ENCODE measurements at places on chromosomes 16 and 17.

GRCh38 chr17:67004181-67004580 lies 39.7 kb downstream of the CACNG4 start:
- no peak for DNase-seq

DNA sequence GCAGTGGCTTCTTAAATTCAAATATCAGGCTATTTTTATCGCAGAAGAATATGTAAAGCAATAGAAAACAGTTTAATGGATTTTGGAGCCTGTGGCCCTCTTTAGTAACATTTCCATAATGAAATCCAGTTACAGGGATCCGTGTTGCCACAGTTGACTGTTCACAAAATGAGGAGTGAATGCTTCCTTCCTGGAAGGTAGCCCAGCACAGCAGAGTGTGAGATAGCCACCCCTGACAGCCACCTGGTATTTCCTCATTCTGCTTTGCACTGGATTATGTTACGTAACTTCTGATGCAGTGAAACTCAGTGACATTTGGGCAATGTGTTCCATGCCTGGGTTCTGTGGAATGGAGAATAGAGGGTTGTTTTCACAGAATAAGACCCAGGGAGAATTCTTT lies 517.2 kb downstream of the RBFOX1 start:
- no peak for DNase-seq

GRCh38 chr16:87000001-87000400 lies 317.2 kb downstream of the C16orf95 start:
- DNase-seq = no peak

DNA sequence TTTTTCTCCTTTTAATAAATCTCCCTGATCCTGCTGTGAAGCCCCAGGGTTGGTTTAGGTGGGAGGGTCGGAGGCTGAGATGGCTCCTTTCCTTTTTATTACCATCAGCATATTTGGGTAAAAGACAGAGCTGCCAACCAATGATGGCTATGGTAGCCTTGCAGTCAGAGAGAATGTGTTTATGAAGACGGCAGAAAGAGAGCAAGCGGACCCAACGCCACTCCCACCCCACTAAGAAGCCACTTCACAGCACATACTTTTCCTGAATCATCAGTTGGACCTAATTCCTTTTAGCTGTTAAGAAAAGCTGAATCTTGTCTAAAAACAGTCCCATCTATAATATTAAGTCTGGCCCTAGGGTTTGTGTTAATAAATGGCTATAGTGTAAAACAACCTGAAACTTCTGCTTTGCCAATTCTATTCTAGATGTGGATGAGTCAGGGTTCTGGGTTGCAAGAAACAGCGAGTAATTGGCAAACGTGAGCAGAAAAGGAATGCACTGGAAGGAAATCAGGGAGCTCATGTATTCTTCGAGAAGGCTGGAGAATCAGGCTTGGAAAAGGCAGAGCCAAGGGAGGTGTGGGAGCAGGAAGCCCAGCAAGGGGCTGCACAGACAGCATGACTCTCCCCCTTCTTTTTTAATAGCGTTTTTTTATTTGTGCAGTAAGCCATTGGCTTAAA lies 34.0 kb upstream of the PRKCA start:
- no peak for DNase-seq

- no peak for DNase-seq
These were observed 639.8 kb upstream of the RBFOX1 start for GRCh38 chr16:6692874-6693273.

GRCh38 chr16:20624882-20625807 lies 49.0 kb upstream of the ACSM2B start:
- DNase-seq = no peak

DNA sequence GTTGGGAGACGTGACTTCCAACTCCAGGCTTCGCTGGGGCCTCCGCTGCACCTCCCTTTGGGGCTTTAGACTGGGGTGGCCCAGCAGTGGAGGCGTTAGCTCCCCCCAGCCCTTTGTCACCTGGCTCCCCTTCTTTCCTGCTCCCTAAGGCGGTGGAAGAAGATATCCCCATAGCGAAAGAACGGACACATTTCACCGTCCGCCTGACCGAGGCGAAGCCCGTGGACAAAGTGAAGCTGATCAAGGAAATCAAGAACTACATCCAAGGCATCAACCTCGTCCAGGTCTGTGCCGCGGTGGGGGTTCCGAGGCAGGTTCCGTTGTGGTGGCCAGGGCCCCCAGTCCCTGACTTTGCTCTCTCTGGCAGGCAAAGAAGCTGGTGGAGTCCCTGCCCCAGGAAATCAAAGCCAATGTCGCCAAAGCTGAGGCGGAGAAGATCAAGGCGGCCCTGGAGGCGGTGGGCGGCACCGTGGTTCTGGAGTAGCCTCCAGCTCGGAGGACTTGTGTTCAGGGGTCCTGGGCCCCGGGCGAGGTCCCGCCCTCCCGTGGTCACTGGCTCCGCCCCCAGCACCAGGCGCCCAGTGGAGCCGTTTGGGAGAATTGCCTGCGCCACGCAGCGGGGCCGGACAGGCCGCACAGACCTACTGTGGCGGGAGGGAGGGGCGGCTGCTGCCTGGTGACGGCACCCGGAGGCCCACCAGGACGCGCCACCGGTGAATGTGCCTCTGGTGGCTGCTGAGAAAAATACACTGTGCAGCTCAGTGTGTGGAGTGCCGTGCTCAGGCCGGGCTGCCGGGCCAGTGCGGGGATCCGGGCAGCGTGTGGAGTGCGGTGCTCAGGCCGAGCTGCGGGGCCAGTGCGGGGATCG lies 3.8 kb downstream of the MRPL12 start:
- DNase-seq = no peak

DNA sequence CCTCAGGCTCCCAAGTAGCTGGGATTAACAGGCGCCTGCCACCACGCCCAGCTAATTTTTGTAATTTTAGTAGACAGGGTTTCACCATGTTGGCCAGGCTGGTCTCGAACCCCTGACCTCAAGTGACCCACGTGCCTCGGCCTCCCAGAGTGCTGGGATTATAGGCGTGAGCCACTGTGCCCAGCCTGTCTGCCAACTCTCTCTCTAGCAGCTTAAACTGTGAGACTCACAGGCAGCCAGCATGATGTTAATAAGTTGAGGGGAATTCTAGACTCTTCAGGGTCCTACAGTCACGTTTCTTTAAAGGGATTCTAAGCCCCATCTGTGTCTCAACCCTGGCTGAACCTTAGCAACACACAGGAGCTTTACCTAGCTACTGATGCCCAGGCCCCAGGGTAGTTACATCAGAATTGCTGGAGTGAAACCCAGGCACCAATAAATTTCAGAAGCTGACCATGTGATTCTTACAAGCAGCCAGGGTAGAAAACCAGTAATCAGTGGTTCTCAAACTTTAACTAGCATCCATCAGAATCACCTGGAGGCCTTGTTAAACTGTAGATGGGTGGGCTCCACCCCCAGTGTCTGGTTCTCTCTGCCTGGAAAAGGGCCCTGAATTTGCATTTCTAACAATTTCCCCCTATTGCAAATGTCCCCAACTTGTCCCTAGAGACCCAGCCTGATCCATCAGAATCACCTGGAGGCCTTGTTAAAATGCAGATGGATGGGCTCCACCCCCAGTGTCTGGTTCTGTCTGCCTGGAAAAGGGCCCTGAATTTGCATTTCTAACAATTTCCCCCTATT lies 30.7 kb downstream of the GPRC5B start:
- no peak for DNase-seq

DNA sequence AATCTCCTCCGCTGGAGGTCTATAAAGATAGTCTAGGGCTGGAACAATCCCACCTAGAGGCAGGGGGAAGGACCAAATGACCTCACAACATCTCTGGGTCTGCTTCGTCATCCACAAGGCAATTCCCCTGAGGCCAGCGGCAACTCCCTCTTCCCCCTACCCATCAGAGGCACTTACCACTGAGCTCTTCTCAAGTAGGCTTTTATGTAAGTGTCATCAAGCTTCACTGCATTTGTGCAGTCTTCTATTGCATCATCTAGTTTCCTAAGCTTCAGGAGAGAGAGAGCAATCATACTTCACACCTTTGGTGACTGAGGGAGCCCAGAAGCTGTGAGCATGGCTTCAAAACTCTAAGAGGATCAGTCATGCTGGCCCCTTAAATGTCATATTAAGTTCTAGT lies 21.0 kb downstream of the CNP start:
- DNase-seq = no peak

- no peak for DNase-seq
These were observed 12.2 kb downstream of the MED13 start for GRCh38 chr17:62052765-62053338.

- DNase-seq = no peak
These were observed 226.9 kb downstream of the C16orf78 start for GRCh38 chr16:49600536-49600935.

GRCh38 chr16:11316331-11317015 lies 28.8 kb upstream of the RMI2 start:
- DNase-seq = no peak

DNA sequence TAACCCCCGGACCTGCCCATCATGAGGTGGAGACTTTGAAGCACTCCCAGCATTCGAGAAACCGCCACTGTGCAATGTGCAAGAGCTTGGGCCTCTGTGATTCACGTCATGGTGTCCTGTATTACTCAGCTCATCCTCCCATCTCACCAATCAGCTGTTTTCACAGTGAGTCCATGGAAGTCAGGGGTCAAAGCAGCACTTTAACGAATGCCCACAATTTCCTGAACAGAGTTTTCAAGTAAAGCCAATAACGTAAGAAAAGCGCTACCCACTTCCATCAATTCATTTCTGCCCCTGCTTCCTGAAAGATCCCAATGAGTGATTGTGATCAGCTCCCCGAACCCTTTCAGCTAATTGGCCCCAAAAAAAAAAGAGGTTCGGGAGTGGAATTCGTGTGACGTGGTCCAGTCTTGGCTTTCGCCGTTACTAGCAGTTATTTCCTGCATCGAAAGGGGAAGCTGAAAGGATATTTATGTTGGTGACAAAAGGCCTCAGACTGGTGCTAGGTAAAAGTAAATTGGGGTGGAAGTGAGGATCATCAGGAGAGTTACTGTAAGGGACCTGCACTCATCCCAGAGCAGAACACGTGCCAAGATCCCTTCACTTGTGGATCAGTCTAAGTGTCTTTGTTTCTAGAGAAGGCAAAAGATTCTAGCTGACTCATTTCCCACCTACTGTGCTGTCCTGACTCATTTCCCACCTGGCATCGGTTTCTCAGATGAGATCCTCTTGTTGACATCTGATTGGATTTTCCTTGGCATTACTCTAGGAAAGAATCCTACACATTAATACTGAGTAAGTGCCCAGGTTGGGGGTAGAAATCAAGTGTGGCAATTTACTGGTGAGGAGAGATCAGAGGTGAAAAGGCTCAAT lies 136.7 kb upstream of the NUDT7 start:
- DNase-seq = no peak

- peak; percentile 62 for DNase-seq
These were observed 28.7 kb upstream of the GAS7 start for GRCh38 chr17:10226930-10227695.

DNA sequence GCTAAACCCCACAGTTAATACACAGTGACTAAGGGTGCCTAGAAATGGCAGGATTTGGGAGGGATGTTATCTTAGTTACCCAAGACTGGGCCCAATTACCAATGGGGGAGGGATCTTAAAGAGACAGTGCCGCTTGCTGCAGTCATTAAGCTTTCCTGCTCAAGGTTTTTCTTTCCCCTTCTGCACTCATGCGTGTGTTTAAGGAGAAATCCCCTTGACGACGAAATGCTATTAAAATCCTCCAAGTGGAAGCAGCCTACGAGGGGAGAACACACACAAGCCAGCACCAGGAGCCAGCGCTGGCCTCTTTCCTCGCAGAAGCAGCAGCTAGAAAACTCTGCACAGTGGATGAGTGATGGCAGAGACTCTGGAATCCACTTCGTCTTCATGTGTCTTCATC lies 22.0 kb downstream of the SALL1 start:
- no peak for DNase-seq

- no peak for DNase-seq
These were observed 62.4 kb downstream of the STH start for GRCh38 chr17:46061435-46061834.

GRCh38 chr17:36946726-36947091 lies 2.0 kb upstream of the AATF start:
- no peak for DNase-seq

DNA sequence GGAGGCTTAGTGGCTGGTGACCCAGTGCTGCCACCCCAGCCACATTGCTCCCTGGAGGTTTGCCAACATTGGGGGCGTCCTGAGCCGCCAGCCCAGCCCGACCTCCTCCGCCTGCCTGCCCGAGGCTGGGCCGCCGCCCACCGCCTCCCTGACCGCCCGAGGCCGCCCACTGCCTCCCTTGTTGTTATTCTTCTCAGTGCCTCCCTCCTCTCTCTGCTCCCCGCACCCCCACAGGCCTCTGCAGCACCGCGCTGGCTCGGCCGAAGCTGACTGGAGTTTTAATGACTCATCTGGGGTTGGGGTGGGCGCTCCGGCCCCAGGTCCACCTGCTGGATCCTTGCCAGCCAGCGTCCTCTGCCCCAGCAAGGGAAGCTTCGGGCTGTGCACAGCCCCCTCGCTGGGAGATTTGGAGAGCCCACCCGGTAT lies 102.5 kb downstream of the RBFOX3 start:
- no peak for DNase-seq

GRCh38 chr17:78592991-78593329 lies 15.8 kb upstream of the DNAH17 start:
- no peak for DNase-seq

GRCh38 chr17:9465210-9465921 lies 110.3 kb downstream of the STX8 start:
- DNase-seq = no peak

DNA sequence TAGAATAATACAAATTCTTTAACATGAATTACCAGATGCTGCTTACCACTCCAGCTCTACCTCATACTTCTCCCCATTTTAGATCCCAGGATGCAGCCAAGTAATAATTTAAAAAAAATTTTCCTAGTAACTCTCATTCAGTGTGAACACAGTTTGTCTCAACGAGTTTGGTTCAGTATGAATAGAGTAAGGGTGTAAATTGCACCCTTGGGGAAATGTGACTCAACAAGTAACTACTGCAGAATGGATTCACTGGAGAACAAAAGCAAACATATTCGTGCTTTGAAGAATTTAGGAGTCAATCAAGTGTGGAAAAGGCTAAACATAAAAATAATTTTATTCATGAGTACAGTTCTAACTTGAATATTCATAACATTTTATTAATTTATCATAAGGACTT lies 23.0 kb downstream of the KCNJ16 start:
- no peak for DNase-seq

DNA sequence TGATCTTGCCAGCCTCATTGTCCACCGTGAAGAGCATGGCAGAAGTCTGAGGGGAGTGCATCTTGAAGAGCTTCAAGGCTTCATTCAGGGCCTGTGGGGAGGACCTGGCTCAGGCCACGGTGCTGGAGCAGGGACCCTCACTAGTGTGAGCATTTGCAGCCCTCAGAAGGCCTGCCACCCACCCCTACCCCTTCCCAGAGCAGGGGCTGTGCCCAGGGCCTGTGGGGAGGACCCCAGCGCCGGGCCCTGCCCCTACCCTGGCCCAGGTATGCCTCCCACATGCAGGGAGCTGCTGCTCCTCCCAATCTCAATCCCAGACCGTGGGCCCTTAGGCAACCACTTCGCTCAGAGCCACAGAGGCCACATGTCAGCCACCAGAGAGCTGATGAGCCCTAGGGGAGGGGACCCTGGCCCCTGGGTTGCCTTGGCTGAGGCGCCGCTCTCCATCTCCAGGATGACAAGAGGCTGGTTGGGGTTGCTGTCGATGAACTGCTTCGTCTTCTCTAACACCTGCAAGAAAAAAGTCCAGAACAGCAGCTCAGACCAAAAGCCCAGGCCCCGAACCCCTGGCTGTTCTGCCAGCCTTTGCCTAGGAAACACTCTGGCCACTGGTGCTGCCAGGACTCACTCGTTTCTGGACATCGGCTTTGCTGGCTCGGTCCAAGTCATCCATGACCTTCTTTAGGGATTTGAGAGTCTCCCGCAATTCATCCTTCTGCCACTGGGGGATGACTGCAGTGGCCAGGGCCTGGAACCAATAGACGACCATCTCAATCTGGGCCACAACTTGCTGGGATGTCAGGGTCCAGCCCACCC lies 1.8 kb upstream of the EXOSC6 start:
- DNase-seq = no peak

All from omental fat pad (tissue), 4 donors.